Cardiac muscle cell (in vitro differentiated cells and primary cell): ENCODE measurements at places on chromosomes 2 and 18.
A peak's percentile ranks its signal among the peaks of the same experiment; 100 is the strongest.

GRCh38 chr2:80525152-80525551 lies 220.6 kb upstream of the LRRTM1 start:
- no peak overlapping the region for H3K4me3 ChIP-seq
- no peaks in the 10 kb centered on the region for H3K27me3 ChIP-seq
- DNase-seq = no peak
- no peaks in the 10 kb centered on the region for H3K4me1 ChIP-seq
- no peak overlapping the region for H3K27ac ChIP-seq

DNA sequence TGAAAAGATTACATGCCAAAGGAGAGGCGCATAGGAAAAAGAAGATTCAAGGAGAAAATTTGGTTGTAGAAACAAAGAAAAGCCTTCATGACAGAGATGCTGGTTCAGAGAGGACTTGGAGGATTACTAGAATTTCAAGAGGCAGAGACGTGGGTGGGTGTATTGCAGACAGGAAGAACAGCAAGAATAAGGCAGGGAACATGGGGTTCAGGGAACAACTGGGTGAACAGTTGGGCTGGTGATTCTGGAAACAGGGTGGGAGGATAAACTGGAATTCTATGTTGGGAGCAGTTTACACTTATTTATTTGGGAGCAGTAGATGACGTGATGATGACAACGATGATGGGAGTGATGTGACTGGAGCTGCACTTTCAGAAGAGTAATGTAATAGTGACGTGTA lies 18.4 kb upstream of the GMCL1 start:
- H3K27ac ChIP-seq = no peak overlapping the region
- H3K27me3 ChIP-seq = no peaks in the 10 kb centered on the region
- no peak for DNase-seq
- no peaks in the 10 kb centered on the region for H3K36me3 ChIP-seq

- H3K27me3 ChIP-seq = no peaks in the 10 kb centered on the region
- no peak overlapping the region for H3K4me3 ChIP-seq
- H3K27ac ChIP-seq = no peak overlapping the region
- no peaks in the 10 kb centered on the region for H3K36me3 ChIP-seq
- no peaks in the 10 kb centered on the region for H3K4me1 ChIP-seq
Observed at GRCh38 chr18:53281406-53281805, 941.4 kb downstream of the DCC start.

DNA sequence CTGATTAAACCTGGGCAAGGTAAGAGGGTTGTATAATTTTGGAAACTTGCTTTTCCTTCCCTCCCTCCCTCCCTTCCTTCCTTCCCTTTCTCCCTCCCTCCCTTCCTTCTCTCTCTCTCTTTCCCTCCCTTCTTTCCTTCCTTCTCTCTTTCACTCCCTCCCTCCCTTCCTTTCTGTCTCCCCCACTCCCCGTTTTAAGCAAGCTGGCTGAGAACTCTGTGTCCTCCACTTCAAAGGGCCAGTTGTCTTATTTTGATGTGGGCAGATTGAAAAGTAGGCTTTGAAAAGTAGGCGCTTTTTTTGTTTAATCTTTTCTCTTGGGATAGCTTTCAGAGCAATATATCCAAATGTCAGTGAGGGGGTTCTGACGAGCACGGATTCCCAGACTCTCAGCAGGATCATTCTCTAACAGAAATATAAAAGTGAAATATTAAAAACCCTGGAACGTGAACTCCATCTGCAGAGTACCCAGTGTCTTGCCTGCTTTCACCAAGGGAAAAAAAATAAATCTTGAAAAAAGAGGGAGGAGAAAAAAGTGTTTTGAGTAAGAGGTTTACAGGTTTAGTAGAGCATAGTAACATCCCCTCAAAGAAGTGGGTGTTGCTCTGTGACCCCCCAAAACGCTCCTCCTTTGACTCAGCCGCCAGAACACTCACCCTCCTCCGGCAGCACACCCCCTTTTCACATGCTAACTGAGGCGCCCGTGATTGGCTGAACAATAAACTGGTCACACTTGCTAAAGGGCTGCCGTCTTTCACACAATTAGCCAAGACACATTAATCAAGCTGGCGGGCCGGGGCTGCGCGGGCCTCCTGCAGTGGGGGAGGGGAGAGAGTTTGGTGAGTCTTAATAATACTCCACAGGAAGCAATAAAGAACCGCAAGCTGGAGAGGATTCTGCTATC lies 52.2 kb downstream of the CDK15 start:
- H3K27me3 ChIP-seq = peaks cover 51% of the 10 kb centered on the region
- peak; percentile 41 for DNase-seq
- H3K27ac ChIP-seq = no peak overlapping the region
- no peaks in the 10 kb centered on the region for H3K4me1 ChIP-seq
- H3K36me3 ChIP-seq = no peaks in the 10 kb centered on the region

DNA sequence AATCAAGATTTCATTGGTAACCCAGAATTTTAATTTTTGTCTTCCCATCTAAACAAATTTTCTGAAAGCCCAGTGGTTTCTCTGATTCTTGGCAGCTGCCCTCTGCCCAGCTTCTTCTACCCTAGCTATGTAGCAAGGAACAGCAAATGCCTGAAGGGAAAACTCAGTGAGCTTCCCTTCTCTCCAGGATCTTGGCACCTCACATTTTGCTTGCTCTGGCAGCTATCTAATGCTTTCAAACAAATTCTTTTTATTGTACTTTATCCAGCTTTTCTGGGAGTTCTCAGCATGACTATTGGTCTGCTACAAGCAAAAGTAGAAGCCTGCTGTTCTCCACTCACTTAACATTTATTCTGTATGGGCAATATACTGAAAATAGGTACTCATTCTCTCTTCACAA lies 18.3 kb upstream of the GFPT1 start:
- no peaks in the 10 kb centered on the region for H3K27me3 ChIP-seq
- DNase-seq = no peak
- H3K36me3 ChIP-seq = peaks cover 36% of the 10 kb centered on the region
- no peak overlapping the region for H3K27ac ChIP-seq
- H3K4me3 ChIP-seq = no peak overlapping the region
- H3K4me1 ChIP-seq = no peaks in the 10 kb centered on the region
